Stimulated activated CD8-positive, alpha-beta memory T cell treated with anti-CD3 and anti-CD28 coated beads, Interleukin-15, amount 100 ng/mL, for 48 hours (primary cell): ENCODE measurements at places on chromosomes 4 and X.

DNA sequence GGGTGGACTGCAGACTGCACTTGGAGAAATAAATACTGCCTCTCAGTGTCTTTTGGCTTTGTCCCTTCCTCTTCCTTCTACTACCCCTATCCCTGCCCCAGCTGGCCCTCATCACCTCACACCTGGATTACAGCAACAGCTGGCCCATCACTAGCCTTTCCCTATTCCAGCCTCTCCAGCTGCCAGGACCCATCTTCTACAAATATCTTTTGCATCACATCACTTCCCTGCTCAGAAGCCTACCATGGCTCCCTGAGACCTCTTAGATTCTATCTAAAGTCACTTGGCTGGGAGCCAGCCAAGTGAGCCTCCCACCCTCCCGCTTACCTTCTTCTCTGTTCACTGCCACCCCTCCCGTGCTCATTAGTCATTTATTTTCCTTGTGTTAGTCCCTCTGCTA, 66.8 kb downstream of the TSC22D3 start:
- DNase-seq: no peak

DNA sequence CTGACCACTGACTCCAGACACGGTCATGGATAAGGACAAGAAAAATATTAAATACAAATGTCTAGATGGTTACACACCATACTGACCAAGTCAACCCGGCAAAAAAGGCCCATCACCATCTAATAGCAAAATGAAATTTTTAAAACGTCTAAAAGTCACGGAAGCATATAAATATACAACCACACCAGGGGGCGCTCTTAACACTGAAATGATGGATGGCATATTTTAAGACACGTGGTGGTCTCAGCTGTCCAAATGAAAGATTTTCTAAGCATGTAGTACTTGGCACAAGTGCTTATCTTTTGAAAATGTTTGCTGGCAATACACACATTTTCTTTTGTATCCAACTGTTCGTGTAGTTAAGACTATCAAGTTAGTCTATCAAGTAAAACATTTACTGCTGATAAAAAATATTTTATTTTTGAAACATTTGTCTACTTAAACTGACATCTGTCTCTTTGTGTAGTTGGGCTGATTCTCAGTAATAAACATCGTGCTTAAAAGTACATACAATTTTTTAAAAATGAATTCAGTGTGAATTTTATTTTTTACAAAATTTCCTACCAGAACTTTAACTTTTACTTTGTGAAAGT, 64.6 kb downstream of the COX7B2 start:
- peak; percentile 14 for DNase-seq

GRCh38 chr4:186819342-186820086, 95.9 kb upstream of the FAT1 start:
- DNase-seq: no peak

DNA sequence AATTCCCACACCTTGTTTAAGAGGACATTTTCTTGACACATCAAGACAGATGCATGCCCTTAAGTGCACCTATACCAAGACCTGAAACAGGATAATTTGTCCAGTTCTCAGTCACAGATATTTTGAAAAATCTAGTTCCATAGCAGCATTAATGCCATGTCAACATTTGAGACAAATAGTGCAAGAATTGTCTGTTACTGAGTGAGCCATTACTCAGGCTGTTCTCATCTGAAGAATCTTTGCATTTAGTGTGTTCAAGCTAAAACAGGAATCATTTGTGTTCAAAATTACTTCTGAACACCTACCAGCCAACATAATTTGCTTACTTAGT, 354.9 kb downstream of the KCNIP4 start:
- DNase-seq: no peak

GRCh38 chrX:112877771-112878173, 37.1 kb upstream of the AMOT start:
- no peak for DNase-seq

GRCh38 chrX:77003956-77004355, 443.2 kb upstream of the FGF16 start:
- DNase-seq: peak; percentile 17

- no peak for DNase-seq
These were observed 190.8 kb upstream of the GK2 start for GRCh38 chr4:79598801-79599200.

DNA sequence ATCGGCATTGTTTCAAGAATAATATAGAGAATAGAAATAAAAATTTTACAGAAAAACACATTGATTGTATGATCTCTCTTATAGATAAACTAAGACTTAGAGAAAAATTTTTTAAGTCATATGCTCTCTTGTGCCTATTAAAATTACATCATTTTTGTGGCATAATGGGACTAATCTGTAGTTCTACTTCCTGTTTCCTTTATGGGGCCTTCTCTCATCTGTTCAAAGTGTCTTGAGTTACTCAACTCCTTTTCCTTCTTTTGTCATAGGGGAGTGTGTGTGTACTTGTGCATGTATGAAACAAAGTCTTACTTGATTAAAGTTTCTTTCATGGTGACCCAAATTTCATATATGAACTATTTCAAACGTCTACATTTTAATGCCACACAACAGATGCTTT, 1448.9 kb upstream of the TENM3 start:
- DNase-seq: no peak

DNA sequence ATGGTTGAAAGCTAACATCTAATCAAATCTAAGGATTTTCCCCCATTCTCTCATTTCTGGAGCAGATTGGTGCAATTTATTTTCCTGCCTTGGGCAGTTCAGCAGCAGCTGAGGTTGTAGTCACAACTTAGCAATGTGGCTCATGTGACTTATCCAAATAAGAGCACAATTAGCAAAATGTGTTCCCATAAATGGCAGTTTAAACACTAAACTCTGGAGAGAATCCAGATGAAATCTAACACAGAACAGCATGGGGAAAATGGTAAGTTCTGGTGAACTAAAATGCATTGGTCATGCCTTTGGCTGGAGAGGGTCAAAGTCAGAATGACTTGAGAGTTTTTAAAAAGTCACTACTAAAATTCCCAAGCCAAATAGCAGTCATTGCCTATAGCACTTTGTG, 422.6 kb upstream of the DIPK2B start:
- no peak for DNase-seq

GRCh38 chrX:124282580-124282979, 49.9 kb upstream of the TEX13D start:
- no peak for DNase-seq

DNA sequence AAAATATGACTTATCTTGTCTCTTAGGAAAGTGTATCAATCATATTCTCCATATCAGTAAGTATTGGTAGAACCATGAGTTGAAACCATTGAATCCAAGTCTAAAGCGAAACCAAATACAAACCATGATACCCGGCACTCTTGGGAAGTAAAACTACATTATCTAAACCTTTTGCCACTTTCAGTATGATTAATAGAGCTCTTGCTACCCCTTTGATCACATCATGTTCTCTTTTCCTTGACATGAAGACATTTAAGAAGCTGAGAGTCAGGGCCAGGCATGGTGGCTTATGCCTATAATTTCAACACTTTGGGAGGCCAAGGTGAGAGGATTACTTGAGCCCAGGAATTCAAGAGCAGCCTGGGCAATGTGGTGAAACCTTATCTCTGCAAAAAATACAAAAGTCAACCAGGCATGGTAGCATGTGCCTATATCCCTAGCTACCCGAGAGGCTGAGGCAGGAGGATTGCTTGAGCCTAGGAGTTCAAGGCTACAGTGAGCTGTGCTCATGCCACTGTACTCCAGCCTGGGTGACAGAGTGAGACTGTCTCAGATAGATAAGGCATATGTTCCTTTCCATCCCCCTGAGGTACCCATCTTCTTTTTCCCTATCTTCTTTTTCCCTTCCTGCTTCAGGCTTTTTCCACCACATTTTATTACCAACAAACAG, 45.4 kb downstream of the CEP135 start:
- DNase-seq: no peak

- DNase-seq: no peak
These were observed 260.5 kb downstream of the TMA16 start for GRCh38 chr4:163755013-163755412.

DNA sequence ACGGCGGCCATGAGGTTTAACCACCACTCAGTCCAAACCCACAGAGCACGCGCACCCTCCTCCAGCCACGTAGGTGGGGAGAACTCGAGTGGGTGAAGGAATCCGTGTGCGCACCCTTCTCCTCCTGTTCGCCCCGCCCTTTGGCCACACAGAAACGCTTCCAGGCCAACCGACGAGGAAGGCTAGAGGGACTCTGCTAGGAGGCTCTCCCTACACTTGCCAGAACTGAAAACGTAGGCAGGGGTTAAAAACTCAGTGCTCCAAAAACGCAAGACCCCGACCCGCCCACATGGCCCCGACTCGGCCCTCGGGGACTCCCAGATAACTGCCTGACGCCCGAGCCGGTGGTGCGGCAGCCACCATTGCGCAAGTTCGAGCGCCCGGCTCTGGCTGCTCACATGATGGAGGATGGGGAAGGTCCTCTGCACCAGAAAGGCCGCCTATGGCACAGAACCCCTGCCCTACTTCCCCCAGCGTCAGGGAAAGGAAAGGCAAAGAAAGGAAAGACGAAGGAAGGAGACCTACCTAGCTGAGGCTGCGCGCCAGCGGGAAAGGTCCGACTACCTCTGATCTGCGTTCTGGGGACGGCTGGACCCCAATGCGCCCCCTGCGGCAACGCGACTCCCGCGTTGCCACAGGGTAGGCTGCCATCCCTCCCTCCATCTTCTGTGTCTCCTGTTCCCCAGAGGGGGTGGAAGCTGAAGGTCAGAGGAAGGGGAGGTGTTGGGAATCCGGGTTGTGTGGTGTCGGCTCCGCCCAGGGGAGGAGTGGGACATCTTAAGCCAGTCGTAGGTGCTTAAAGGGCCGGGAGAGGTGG, 201.9 kb upstream of the AGTR2 start:
- DNase-seq: no peak

DNA sequence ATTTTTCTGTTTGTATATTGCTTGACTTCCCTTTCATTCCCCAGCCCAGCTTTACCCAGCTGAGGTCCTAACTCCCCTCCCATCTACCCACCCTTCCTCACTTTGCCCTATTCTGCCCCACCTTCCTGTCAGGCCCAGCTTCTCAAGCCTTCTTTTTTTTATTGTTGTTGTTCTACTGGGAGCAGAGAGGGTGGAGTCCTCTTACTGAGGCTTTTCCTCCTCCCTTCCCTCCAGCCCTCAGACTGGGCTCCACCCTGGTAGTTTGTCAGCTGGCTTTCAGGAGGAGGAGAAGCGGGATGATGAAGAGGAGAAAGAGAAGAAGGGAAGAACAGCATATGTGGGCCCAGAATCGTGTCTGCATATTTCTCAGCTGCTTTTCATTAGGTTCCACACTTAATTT, 3.2 kb upstream of the KLF8 start:
- no peak for DNase-seq

- DNase-seq: no peak
These were observed 39.5 kb downstream of the TMEM154 start for GRCh38 chr4:152640058-152640921.

DNA sequence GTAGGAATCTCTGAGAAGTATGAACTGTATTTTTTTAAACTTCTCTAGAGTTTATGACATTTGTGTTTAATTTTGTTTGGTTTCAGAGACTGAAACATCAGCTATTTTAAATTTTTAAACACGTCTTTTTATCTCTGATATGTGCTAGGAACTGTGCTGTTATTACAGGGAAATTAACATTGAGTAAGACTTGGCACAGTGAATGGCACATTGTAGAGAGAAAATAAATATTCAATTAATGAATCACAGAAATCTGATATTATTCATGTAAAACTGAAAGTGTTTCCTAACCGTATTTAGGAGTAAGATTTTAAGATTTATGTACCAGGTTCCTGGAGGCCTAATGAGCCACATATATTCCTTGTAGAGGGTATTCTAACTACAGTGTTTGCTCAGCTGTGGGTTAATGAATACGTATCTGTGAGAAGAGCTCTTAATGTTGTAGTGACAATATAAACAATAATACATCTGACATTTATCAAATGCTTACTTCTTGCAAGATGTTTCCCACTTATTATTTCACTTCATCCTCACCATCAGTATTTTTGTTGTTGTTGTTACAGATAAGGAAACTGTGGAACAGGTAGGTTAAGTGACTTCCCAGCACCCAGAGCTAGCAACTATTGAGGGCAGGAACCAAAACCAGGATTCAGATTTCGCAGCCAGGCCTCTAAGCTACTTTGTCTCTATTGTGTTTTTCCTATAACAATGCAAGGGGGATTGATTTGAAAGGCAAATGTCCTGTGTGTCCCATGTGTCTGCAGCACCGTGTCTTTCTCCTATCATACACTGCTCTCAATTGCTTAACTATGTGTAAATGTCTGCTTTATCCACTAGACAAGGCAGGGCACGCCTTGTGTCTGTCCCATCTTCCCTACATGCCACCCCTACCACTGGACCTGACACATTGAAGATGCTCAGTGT, 121.1 kb upstream of the FAM9C start:
- DNase-seq: no peak

GRCh38 chr4:25580633-25581467, 74.8 kb upstream of the SLC34A2 start:
- DNase-seq: no peak

DNA sequence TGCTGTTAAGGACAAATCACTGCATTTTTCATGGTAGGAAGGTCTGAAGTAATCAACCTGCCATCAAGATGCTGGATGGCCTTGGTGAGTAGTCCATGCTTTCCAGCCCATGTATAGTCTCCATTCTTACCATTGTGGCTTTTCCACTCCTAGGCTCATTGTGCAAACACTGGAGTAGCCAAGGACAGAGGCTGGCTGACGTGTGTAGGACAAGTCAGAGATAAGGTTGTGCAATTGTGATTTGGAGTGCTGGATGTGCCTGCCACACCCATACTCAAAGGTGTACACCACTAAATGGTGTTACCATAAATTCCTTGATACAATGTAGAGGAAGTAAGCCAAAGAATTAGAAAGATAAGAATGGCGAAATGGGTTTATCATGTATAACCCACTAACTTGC, 26.3 kb upstream of the RADX start:
- DNase-seq: no peak

DNA sequence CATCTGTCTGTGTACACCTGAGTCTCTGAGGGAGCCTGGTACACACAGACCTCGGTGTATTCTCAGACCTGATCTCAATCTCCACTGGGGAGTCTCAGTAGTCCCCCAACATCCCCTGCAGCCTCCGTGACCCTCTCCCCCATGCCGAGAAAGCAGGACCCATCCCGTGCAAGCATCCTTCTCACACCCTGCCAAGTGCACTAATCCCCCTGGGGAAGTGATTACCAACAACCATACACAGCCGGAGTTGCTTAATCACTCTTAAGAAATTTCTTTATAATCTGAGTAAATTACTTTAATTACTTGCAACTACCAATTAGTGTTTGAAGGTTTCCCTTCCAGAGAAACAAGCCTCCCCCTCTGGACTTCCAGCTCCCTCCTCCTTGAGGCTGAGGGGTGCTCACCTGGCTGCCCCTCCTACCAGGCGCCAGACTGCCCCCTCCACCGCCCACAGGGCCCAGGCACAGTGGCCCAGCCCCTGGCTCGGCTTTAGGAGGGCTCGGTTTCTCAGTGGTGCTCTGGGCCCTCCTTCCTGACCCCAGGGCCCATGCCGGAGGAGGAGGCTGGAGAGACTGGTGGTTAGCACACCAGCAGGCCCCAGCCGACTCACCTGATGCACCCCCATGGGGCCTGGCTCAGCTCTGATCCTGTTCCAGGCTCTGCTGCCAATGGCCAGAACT, 43.8 kb downstream of the PJA1 start:
- no peak for DNase-seq

- DNase-seq: no peak
These were observed 1.3 kb downstream of the NEXMIF start for GRCh38 chrX:74923942-74924448.

- DNase-seq: no peak
These were observed 5.3 kb downstream of the PLXNB3 start for GRCh38 chrX:153769158-153769864.

- DNase-seq: no peak
These were observed 41.7 kb upstream of the MTM1 start for GRCh38 chrX:150526692-150527091.
